Activated naive CD4-positive, alpha-beta T cell treated with Interleukin-2 at 50 U/mL for 16 hours (primary cell): ENCODE measurements at places on chromosomes 7 and 10.

DNA sequence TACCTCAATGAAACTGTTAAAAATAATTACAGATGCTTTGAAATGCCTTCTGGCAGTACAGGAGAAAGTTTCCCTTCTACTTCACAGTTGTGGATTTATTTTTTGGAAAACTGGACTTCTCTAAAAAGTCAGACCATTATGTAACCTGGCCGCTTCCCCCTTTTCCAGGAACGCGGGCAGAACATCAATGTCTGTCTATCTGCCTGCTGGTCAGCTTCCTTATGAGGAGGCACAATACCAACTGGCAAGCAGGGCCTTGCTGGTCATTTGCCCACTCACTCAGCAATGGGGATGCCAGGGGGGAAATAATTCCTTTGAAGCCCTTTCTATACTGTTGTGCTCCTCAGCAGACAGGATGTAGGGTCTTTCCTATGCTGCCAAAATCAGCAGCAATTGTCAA is 22.5 kb upstream of the ADRB1 start:
- DNase-seq: no peak

DNA sequence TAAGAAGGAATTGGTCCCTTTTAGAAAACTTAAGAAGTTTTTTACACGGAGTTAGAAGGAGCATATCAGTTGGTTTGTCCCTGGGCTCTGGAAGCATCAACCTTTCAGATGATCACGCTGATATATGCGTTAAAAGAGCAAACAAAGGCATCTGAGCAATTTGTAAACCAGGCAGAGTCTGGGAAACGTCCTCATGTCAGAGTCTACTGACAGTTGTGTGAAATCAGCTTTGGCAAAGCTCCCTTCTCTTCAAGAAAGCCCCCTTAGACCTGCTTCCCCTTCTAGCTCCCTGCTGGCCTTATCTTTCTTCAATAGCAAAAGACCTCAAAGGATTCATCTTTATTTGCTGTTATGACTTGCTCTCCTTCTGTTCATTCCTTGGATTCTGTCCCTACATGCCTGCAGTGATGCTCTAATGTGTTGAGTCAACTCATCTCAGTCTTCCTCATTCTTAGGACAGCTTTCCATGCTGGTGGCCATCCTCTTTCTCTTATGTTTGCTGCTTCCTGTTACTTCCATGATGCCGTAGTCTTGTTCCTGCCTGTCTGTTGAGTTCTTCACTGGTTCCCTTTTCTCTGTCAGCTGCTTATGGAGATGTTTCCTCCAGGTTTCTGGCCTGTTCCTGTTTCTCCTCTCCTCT is 106.5 kb upstream of the BMPER start:
- DNase-seq: no peak

- no peak for DNase-seq
These were observed 10.5 kb downstream of the CPVL start for GRCh38 chr7:29135846-29136245.

GRCh38 chr10:43209651-43210141 is 57.2 kb downstream of the RASGEF1A start:
- DNase-seq: no peak

DNA sequence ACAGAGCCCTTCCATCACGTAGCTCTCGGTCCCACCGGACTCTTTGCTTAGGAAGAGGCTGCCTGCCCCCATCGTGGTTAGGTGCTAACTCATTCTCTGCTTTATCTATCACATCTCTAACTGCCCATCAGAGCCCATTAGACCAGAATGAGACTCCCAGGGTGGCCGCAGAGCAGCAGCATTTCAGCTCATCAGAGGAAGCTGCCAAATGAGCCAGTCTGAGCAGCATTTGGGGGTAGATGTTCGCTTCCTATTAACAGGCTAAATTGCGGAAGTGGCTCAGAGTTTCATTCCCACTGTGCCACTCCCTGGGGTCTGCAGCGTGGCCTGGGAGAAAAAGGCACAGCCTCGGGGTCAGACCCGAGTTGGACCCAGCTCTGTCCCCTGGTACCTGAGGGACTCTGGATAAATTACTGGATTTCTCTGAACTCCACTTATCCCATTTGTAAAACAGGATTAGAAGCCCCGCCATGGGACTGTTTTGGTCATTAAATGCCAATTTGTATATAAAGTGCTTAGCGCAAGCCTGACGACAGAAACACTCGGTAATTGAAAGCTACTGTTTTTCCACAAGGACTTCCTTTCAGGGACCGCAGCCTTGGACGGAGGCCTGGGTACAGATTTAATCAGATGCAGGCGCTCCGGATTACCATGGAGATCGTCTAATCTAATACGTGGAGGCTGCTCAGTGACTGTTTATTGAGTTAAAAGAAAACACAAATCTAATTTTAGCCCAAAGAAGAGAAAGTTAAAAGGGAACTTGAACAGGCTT is 73.8 kb upstream of the PRLHR start:
- DNase-seq: no peak

- DNase-seq: no peak
These were observed at the start of gene PTN for GRCh38 chr7:137343281-137343841. Gene PTN (minus strand): TSS chr7:137343733. CDS start chr7:137254973, 88,760 bp downstream.

GRCh38 chr7:50480797-50481196 is 30.6 kb upstream of the FIGNL1 start:
- no peak for DNase-seq

DNA sequence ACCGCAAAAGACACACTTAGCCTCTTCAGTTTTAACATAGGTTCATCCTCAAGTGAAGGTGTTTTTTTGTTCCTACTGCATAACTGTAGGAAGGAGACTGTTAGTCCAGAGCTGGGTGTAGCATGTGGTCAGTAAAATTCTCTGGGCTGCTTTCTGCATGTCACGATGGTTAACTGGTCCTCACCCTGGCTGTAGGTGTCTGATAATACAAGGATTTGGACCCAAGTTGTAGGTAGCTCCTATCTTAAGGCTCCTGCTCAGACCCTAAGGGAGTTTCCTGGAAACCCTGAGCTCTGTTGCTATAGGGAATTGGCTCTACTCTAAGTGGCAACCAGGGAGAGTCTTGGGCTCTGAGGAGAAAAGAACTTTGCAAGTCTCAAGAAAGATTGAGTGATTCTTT is 112.9 kb downstream of the SAMD9 start:
- DNase-seq: no peak

DNA sequence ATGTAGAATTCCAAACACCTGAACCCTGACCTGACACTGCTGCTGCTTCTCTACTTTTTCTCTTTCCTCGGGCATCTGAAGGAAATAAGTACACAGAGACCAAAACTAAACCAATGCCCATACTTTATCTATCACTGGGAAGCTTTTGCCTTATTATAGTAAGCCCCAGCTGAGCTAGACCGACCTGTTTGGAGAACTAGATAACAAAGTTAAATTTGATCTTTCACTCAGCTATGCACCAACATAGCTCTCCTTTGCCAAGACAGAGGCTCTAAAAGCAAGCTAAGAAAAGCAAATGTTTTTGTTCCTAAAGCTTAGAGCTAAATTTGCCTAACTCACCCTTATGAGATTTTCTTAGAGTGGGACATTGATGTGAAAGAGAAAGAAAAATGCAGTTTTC is 39.1 kb downstream of the NHLRC2 start:
- DNase-seq: no peak

GRCh38 chr7:140738280-140738679 is 41.8 kb downstream of the NDUFB2 start:
- no peak for DNase-seq

DNA sequence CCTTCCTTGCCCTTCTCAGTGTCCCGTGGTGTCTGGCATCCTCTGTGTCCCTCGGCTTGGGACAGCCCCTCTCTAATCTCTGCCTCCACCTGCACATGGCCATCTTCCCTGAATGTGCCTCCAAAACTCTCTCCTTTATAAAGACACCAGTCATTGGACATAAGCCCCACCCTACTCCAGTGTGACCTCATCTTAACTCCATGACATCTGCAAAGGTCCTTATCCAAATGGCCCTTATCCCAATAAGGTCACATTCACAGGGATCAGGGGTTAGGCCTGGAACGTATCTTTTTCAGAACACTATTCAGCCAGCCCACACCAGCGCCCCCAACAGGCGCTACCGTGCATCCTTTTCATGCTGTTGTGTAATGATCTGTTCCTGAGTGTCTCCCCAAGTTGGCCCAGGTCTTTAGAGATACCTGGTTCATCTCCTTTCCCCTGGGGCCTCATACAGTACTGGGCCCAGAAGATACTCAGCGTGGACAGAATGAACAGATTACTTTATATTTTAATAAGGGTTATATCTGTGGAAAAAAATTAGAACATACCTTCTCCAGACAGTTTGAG is 132.6 kb upstream of the ADAM12 start:
- no peak for DNase-seq

DNA sequence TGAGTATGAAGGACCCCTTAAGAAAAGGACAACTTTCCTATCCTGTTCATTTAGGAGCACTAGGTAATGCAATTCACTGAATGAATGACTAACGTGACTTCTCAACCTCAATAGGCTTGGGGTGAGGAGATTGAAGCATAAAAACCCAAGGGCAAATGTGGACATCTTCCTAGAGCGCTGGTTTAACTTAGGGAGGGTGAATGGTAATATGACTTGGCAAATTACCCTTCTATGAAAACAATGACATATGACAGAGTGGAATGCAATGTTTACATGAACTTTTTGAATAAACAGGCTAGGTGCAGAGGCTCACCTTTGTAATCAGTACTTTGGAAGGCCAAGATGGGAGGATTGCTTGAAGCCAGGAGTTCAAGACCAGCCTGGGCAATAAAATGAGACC is 83.9 kb upstream of the ANK3 start:
- DNase-seq: no peak

- peak; percentile 49 for DNase-seq
These were observed 112.0 kb downstream of the NEURL1 start for GRCh38 chr10:103605359-103606096.

DNA sequence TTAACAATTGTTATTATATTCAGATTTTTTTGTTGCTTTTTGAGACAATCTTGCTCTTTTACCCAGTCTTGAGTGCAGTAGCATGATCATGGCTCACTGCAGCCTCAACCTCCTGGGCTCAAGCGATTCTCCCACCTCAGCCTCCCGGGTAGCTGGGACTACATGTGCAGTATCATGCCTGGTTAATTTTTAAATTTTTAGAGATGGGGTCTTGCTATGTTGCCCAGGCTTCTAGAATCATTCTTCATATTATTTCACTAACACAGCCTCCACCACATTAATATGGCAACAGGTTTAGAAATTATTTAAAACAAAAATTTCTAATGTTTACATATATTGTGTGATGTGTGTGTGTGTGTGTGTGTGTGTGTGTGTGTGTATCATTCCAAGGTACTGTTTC is 1.4 kb upstream of the LAMTOR4 start:
- DNase-seq: no peak

DNA sequence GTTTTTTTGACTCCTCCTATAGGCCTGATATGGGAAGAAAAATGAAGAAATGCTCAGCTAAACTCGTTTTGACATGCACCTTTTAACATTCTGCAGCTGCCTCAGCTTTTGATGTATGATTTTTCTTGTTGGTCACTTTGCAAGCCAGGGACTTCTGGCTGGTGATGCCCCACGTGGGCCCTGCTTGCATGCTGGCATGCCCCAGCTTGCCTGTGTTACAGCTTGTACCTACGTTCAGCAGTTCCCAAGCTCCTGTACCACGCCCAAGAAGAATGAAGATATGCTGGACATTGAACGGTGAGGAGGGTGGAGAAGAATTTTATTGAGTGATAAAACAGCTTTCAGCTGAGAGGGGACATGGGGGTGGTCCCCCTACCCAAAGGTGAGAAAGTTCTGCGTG is 245.6 kb upstream of the FZD8 start:
- no peak for DNase-seq

- DNase-seq: no peak
These were observed 380.3 kb upstream of the SEMA3C start for GRCh38 chr7:81298951-81299666.

- no peak for DNase-seq
These were observed 115.0 kb downstream of the ADCY1 start for GRCh38 chr7:45689011-45689796.

DNA sequence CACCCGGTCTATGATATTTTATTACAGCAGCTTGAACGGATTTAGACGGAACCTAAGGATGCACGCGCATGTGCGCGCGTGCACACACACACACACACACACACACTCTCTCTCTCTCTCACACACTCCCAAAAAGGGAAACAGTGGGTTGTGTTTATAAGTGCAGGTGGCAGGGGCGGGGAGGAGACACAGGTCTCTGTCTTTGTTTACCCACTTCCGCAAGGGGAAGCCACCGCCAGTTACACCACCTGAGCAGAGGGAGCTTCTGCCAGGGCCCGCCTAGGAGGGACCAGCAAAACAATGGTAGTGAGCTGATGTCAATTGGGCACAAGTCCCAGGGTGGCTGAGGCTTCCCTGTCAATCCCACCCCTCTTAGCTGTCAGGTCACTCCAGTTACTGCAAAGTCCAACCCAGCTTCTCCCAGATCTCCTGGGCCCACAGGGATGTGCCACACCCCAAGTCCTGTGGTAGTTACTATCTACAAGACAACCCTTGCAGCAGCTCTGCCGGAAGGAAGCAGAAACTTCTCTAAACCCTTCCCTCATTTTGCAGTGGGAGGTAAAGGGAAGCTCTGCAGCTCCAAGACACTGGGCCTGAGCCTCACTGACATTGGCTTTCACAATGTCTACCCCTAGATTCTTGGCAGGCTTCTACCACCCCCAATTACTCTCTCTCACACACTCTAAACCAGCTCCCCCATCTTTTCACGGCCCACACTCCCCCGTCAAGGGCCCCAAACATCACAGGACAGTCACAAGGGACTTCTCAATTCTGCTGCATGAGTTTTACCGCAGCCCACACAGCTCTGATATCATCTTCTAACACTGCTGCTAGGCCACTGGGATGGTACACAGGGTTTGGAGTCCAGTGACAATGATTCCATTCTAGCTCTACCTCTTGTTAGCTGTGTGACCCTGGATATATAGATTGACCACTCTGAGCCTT is 17.6 kb downstream of the ANXA11 start:
- DNase-seq: peak; percentile 66
